Stimulated activated CD8-positive, alpha-beta memory T cell treated with anti-CD3 and anti-CD28 coated beads, Interleukin-7, amount 100 ng/mL, for 4 hours (primary cell): ENCODE measurements at places on chromosomes 2 and 18.

- DNase-seq: no peak
Measured at GRCh38 chr2:176114930-176115625, 1.5 kb upstream of the HOXD10 start.

DNA sequence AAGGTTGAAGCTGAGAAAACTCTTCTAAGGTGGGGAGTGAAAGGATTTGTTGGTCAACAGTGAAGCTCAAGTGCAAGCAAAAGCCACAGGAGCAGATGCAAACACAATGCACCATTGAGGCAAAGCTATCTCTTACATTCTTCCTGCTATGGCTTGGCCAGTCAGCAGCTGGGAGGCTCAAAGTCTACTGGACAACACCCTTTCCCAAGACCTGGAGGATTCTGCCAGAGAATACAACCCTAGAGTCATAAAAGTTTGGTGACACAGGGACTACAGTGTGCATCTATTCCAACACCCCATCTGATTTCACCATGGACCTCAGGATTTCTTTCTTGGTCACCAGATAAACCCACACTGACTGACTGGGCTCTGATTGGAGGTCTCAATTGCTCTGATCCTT is 342.0 kb downstream of the HRH4 start:
- DNase-seq: no peak

DNA sequence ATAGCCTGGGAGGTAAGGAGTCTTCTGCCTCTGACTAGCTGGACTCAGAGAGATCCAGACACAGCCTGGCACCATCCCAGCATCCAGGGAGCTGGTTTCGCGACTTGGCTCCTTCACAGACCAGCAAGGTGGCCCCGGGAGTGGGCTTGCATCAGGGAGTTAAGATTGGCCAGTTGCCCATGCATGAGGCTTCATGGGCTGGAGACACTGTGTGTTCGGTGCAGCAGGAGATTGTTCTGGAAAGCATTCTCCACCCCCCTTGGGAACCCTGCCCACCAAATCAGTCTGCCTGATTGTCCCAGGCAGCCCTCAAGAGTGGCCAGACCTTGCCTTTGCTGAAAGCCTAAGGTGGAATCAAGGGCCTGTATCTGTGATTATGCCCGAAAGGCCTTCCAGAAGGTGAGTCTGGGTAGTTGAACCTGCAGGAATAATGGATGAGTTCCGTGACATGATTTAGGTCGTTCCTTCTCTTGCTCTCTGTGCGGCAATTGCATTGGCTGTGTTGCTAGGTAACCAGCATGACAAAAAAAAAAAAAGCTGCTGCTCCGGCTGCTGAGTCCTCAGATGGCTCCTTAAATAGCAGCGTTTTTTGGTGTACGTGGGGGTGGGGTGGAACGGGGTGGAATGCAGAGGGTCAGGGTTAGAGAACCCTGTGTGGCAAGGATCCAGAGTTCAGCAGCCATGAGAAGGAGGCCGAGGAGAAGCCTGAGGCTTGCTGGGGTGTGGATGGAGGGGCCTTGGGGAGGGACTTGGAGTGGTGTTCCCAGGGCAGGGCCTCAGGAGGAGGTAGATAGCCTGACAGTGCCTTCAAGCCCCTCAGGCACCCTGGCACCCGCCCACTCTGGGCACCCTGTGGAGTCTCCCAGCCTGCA is 93.0 kb upstream of the MCFD2 start:
- no peak for DNase-seq

DNA sequence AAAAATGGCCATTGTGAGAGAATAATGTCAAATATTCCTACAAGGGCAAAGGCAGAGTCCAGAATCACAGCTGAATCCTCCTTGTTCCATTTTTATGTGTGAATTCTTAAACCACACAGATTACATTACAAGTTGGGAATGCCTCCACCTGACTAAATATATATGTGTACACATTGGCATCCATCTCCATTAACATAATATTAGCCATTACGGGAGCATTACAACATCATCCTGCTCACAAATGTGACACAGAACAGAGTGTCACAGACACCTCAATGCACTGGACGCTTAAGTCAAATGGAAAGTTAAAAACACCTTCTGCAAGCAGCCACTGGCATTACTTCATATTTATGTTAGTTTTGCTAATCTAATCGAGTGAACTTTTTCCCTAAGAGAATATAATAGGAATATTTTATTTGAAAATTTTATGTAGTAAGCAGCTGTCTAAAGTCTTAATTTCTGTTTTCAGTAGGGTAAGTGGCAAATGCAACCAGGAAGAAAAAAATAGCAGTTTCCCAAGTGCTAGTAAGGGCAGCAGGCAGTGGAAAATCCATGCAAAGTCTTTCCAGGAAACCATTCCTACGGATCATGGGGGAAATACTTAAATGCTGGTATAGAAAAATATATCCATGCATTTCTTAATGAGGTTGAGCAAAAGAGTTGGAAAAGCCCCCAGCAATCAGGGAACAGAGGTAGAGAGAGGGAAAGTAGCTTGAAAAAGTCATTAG is 255.6 kb downstream of the OSR1 start:
- no peak for DNase-seq

DNA sequence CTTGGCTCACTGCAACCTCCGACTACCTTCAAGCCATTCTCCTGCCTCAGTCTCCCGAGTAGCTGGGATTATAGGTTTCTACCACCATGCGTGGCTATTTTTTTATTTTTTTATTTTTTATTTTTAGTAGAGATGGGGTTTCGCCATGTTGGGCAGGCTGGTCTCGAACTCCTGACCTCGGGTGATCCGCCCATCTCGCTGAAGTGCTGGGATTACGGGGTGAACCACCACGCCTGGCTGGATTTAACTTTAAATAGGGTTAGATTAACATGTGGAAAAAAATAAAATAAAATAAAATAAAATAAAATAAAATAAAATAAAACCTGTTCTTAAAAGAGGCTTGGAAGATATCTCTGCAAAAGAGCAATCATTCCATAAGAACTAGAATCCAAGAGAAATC is 170.9 kb downstream of the XIRP2 start:
- DNase-seq: no peak

DNA sequence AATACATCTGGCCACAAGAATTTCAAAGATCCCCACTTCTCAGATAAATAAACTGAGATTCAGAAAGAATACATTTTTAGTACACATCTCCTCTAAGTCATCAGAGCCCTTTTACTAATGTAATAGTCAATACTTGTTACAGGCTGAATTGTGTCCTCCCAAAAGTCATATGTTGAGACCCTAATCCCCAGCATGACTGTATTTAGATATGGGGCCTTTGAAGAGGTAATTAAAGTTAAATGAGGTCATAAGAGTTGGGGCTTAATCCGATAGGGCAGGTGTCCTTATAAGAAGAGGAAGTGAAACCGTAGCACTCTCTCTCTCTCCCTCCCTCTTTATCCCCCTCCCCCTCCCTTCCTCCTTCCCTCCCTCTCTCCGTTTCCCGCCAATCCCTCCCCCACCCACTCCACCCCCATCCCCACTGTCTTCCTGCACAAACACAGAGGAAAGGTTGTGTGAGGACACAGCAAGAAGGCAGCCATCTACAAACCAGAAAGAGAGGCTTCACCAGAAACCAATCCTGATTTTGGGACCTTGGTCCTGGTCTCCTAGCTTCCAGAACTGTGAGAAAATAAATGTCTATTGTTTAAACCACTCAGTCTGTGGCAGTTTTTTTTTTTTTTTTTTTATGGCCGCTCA is 66.6 kb upstream of the ZNF397 start:
- no peak for DNase-seq

- no peak for DNase-seq
Measured at GRCh38 chr2:53150146-53150545, 617.5 kb upstream of the CHAC2 start.

DNA sequence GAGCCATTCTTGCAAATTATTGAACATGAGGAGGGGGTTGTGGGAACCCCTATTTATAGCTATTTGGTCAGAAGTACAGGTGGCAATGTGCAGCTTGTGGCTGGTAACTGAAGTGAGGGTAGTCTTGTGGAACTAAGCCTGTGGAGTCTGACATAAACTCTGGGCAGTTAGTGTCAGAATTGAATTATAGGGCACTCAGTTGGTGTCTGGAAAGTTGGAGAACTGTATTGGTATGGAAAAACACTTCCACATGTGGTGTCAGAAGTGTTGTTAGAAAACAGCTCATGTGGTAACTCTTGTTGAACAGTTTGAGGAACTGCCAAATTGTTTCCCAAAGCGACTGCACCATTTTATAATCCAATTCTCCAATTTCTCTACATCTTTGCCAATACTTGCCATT is 7.5 kb downstream of the RALBP1 start:
- no peak for DNase-seq

GRCh38 chr2:172169611-172170010 is 66.9 kb upstream of the DLX2 start:
- DNase-seq: no peak

DNA sequence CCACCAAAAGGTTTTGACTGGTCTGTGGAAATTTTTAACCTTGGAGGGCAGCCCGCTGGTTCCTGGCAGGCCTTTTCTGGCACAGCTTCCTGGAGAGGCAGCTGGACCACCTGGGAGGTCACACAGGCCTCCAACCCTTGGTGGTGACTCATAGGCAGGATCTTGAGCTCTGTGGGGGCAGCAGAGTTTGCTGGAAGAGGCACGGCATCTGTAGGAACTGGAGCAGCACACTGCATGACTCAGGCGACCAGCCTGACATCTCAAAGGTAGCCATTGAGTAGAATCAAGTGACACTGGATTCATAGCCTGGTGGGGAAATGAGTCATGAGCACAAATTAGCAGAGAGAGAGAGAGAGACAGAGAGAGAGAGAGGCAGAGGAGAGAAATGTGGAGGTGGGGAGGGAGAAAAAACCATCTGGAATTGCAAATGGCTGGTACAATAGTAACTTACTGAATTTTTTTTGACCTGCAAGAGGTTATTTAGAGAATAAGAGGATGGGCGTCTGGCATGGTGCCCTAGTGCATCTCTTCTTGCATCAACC is 57.4 kb downstream of the TRPM8 start:
- DNase-seq: no peak
